ENCODE measurements at places on chromosomes 7 and 10.

GRCh38 chr7:101436221-101436735 is 73.6 kb downstream of the COL26A1 start:
- DNase-seq, result no peak

DNA sequence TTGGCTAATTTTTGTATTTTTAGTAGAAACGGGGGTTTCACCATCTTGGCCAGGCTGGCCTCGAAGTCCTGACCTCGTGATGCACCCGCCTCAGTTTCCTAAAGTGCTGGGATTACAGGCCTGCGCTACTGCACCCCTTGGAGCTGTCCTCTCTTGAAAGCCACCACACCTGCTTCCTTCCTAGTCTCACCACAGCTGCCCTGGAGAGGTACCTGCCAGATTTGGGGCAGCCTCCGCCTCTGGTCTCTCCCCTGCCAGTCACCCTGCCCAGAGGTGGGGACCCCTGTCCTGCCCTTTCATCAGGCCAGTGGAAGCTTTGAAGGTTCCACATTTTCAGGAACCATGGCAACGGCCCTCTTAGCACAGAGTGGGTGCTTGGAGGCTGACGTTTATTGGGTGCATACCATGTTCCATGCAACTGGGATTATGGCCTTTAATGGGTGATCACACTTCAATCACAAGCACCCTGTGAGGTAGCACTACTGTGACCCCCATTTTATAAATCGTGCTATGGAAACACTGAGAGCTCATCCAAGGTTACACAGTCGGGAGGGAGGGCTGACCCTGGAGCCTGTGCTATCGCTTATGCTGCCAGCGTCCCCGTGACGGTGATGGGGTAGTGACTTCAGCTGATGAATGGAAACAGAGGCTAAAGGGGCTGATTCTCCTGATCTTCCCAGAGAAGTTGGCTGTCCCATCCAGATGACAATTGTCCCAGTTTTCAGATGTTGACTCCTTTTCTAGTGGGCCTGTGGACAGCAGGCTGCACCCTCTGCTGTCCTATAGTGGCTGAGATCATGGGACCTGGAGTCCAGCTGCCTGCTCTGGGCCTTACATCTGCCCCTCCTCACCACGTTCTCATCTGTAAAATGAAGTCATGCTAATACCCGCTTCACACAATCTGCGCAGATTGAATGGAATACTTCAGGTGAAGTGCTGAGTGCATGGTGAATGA is 11.5 kb upstream of the FGFR2 start:
- DNase-seq, result no peak

- no peak for DNase-seq
Measured at GRCh38 chr10:48976196-48976595, 36.6 kb upstream of the LRRC18 start.

- no peak for DNase-seq
Measured at GRCh38 chr10:100948916-100949315, 20.4 kb upstream of the SEMA4G start.

DNA sequence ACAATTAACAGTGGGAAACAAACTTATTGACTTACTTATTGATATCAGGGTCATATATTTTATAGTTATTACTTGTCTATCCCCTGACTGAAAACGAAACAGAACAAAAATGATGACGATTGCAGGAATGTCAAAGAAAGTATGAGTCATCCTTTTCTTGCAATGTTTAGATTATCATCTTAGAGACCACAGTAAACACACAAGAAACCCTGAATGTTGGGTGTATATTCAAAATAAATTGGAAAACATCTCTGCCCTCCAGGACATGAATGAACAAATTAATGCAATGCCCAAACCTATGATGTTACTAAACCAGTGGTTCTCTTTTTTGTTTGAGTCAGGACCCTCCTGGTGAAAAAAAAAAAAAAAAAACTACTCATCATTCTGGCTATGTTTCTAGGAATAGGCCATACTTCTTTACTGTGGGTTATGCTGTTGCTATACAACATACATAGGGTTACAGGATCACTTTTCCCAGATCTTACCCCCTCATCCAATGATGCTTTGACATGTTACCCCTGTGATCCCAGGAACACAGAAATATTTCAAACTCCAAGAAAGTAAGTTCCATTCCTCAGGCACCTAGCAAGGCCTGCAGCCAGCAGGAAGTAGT is 623.4 kb upstream of the IGFBP3 start:
- DNase-seq, result no peak

DNA sequence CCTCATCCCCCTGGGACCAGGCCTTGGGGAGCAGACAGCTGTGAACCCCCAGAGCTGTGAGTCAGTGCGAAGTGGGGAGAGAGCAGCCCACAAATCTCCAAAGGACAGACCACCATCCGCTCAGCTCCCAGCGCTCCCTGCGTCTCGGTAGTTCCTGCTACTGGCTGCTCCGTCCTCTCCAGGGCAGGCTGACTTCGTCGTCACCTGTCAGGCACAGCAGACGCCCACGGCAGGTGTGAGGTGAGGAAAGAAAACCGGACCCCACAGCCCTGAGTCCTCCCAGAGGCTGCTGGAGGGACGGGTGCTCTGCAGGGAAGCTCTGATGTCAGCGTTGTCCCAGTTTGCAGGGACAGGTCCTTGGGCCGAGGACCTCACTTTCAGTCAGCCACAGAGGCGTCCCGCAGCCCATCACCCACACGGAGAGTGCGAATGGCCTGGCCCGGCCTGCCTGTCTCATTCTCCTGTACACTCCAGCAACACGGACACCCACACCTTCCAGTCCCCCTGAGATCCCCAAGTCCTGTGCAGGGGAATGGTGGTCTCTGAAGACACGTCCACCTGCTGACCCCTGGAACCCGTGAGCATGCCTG is 95.2 kb downstream of the DNAJB6 start:
- DNase-seq, result no peak

DNA sequence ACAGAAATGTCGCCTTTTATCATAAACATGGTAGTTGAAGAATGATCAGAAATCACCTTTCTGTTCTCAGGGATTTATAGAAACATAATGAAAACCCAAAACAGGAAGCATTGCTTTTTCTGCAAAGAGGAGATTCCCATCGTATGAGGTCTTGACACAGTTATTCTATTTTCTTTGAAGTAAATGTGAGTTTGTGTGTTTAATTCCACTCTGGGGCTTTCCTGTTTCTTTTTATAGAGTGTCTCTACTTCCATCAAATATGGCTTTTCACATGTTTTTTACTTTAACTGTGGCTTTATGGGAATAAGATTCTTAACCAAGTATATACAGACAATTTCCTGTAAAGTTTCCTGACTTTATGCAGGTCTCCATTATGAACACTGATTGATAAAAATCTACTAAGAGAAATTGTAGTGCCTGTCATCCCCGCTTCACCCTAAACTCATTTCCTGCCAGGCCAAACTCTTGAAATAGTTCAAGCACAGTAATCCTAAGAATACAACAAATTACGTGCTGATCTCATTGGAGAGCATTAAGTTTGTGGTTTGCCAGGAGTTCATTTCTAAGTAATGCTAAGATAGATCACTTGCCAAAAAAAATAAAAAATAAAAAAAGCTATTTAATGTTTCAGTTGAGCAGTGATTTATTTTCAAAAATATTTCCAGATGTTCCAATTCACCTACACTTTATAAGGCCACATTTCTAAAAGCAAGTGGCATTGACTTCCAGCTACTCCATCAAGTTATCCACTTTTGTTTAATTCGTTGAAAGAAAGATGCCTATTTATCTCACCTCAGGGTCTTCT is 52.2 kb upstream of the SEC61G start:
- no peak for DNase-seq

GRCh38 chr10:102645388-102645740 is 1.1 kb downstream of the TRIM8 start:
- DNase-seq, result no peak

GRCh38 chr10:84405662-84406061 is 77.3 kb downstream of the CCSER2 start:
- no peak for DNase-seq

DNA sequence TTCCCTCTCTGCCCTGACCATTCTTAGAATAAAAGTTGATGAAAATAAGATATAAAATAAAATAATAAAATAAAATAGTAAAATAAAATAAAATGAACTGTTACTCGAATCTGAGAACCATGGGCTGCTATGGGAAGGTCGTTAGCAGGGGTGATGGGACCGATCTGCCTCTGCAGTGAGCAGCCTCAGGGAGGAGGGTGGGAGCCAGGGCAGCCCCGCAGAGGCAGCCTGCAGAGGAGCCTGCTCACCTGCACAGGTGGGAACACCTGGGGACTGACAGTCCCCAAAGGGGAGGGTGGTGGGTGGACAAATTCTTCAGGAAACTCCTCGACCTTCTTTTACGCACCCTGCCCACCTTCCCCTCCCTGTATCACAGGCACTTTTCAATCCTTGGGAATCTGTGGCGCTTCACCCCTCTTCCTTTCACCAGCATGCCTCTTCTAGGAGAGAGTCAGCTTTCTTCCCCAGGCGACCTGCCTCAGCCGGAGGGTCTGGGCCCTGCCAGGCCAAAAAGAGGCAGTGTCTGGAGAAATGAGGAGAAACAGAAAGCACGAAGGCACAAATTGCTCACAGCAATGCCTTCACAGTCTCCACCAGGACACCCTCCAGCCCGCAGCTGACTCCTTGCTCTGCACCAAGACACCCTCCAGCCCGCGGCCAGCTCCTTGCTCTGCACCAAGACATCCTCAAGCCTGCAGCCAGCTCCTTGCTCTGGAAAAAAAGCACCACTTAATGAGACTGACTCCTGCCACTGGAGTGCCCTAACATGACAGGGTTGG is 368.4 kb upstream of the SHH start:
- DNase-seq, result no peak

GRCh38 chr7:116182023-116182422 is 28.3 kb upstream of the TES start:
- no peak for DNase-seq

GRCh38 chr7:101564778-101565211 is 64.3 kb downstream of the MYL10 start:
- DNase-seq, result no peak

- no peak for DNase-seq
Measured at GRCh38 chr7:134084488-134085144, 42.5 kb upstream of the LRGUK start.

- no peak for DNase-seq
Measured at GRCh38 chr10:132811891-132812481, 26.0 kb upstream of the NKX6-2 start.

GRCh38 chr7:102895602-102896001 is 17.2 kb upstream of the LRRC17 start:
- DNase-seq, result no peak

GRCh38 chr10:74058658-74059057 is 60.7 kb downstream of the VCL start:
- DNase-seq, result no peak

- DNase-seq, result no peak
Measured at GRCh38 chr7:50333221-50333651, 28.7 kb downstream of the IKZF1 start.

DNA sequence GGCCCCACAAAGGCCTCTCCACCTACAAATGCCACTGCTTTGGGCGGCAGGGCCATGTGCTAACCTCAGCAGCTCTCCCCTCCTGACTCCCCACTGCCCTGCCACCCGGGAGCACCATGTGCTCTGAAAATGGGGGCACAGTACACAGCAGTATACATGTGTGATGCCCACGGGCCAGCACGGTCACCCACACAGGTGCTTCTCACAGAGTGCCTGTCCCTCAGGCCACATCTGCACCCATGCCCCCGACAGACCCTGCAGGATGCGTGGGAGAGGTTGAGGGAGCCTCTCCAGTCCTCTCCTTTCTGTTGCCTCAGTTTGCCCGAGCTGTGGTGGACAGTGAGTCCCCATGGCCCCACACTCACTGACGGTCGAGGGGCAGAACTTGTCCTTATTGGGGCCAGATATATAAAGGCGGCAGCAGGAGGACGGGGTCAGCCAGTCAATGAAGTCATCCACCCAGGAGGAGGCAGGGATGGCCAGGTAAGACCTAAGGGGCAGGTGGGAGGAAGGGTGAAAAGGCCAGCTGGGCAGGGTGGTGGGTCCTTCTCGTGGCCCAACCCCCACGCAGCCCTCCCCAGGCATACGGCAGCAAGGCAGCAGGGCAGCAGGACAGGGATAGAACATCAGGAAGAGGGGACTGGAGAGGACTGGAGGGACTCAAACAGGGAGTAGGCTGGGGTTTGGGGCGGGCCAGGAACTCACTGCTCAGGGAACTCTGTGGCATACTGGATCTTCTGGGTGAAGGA is 19.6 kb downstream of the NPC1L1 start:
- no peak for DNase-seq

GRCh38 chr10:1210667-1211066 is 154.5 kb downstream of the WDR37 start:
- no peak for DNase-seq

DNA sequence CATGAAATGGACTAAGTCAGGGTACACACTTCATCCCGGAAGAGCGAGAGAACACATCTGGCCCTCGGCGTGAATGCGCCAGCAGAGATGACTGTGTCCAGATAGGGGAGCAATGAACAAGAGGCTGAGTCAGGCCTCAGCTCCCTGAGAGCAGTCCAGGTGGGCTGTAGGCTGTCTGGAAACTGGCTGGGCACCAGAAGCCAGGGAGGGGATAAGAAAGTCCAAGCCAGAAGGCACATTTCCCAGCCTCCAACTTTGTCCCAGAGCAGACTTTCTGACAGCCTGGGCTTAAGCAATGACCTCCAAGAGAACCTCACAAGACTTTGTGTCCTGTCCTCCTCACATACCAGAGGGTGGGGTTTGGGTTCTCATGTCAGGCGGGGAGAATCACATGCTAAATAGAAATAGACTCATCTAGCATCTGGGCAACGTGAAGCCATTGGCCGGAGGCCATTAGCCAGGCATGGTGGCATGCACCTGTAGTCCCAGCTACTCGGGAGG is 157.2 kb downstream of the ARHGAP12 start:
- no peak for DNase-seq

GRCh38 chr7:102264367-102264891 is 22.2 kb upstream of the SH2B2 start:
- no peak for DNase-seq

GRCh38 chr7:152984421-152984820 is 224.9 kb downstream of the ACTR3B start:
- no peak for DNase-seq

All from activated T-cell treated with anti-CD3 and anti-CD28 coated beads for 24 hours (primary cell).